ENCODE measurements at places on chromosomes 7 and 10.

GRCh38 chr7:89618274-89618673 lies 536.0 kb upstream of the STEAP1 start:
- DNase-seq, result no peak

DNA sequence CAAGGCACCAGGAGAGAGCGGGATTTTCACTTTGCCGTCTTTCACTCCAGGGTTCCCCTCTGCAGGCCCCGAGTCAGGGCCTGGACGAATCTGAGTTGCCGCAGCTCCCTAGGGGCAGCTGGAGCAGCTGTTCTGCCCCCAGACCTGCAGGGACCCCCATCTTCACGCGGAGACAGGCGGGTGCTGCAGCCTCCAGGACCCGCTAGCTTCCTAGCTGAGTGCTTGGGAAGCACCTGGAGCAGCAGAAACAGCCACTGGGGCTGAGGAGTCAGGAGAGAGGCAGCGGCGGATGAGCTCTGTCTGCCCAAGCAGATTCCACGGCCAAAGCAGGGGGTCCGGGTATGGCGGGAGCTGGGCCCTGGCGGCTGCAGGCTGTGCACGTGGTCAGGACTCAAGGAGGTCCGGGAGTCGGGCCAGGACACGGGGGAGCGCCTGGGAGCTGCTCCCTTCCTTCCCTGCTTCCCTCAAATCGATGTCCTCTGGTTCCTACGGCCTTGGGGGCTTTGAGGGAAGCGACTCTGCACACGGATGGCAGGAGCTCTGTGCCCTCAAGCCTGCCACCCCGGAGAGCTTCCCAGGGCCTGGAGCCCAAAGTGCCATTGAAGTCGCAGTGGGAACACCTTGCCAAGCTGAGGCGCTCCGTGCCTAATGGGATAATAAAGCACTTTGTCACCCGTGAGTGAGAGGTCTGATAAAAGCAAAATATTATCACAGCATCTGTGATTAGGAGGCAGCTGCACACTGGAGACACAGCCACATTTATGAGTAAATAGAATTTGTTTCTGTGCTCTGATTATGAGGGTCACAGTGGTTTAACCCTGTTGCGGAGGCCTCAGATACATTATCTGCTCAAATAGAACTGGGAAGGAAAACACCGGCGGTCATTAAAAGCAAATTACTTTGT lies 17.2 kb downstream of the MNX1 start:
- no peak for DNase-seq

- no peak for DNase-seq
Measured at GRCh38 chr7:31462636-31463035, 51.3 kb upstream of the ITPRID1 start.

DNA sequence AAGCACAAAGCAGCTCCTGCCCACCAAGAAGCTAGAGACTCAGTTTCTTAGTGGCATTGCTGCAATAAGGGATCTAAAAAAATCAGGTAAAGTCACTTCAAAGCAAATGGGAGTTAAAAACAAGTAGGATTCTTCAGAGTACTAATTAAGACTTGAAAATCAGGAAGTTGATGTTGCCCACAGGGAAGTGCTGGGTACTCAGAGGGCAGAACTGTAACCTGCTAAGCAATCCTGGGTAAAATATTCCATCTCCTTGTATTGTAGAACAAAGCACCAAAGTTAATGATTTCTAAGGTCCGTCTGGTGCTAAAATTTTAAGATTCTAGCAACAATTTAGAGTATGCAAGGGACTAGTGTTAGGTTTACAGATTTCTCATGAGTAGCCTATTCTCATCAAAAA lies 8.3 kb downstream of the PEX1 start:
- DNase-seq, result no peak

GRCh38 chr7:157930441-157930840 lies 593.6 kb downstream of the DNAJB6 start:
- DNase-seq, result no peak

DNA sequence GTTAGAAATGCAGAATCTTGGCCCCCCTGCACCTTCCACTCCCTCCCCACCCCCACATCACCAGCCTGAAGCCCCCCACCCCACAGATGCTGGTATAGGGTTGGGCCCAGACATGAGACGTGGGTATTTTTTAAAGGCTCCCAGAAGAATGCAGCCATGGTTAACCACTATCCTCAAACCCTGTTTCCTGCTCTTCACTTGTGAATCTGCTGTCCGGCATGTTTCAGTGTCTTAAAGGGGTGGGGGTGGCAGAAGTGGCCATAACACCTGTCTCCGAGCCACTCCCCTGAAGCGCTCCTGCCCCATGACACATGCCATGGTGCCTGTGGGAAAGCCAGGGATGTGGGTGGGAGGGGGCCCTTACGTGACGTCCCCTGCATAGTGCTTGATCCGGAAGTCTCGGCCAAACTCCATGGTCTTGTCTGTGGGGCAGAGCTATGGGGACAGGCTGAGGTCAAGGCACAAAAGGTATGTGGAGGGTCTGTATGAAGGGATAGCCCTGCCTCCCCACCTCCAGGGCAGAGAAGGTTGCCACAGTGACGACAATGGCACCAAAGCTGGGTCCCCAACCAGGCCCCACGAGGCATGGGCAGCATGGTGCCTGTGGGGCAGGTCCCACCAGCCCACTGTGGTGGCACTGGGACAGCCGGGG lies 9.6 kb downstream of the MYO1G start:
- peak; percentile 2 for DNase-seq
